ENCODE measurements at places on chromosomes 7 and 10.

DNA sequence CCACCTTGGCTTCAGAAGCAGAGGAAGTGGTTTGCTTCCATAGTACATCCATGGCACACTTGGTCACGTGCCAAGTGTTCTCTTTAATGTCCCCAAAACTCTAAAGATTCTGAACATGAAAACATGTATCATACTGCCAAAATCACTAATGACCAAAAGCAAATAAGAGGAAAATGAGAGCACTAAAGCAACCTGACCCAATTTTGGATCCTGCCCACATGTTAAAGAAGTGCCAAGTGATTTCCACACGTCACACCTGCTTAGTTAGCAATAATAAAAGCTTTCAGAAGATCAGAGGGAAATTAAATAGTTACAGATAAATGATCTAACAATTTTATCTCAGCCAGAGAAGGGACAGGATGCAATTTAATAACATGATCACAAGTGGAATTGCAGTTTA is 1170.0 kb downstream of the XPNPEP1 start:
- no peak for DNase-seq

DNA sequence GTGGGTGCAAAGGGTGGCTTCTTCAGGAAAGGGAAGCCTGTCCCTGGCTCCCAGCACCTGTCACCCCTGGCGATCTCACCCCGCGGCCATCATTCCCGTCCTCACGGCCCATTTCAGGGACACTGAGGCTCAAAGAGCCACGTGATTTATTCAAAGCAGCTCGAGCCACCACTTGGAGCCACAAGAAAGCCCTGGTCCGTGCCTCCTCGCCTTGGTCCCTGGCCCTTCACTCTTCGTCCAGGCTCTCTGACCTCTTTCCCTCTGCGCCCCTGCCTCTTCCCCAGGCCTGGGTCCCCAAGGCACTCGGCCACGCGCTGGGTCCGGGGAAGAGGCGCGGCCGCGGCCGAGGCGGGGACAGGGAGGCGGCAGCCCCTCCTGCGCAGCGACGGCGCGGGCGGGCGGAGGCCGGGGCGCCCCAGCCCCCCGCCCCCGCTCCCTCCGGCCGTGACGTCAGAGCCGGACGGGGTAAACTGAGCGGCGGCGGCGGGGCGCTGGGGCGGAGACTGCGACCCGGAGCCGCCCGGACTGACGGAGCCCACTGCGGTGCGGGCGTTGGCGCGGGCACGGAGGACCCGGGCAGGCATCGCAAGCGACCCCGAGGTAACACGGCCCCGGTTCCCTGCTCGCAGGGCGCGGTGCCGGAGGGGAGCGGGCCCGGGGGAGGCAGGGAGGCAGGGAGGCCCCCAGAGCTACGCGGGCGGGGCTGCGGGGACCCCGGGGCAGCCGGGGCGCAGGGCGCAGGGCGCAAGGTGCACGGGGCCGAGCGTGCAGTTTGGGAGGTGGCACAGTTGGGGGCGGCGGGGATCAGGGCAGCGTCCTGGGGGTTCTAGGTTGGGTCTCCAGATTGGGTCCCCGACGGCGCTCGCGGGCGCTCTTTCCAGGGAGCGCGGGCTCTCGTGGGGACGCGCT is at the start of gene SLC18A2:
SLC18A2 (plus strand) TSS at position 494 of the 909 bp plus-strand sequence. CDS start 580 bp downstream, outside the sequence.
- no peak for DNase-seq

- DNase-seq: no peak
These were observed 189.7 kb downstream of the ZNF248 start for GRCh38 chr10:37667736-37668135.

- DNase-seq: no peak
These were observed 56.4 kb upstream of the PLPP4 start for GRCh38 chr10:120400601-120401000.

DNA sequence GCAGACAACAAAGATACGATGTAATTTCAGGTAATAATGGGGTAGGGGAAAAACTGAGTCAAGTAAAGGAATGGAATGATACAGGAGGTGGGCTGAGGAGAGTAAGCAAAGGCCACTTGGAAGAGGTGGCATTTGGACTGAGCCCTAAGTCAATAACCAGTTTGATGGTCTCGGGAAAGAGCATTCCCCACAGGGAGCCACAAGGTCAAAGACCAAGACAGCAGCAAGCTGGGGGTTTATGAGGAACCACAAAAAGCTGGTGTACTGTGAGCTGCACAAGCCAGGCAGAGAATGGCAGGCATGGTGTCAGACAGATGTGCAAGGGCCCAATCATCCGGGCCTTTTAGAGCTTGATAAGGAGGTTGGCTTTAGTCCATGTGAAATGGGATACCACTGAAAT is 98.7 kb downstream of the NOC3L start:
- DNase-seq: no peak

- DNase-seq: no peak
These were observed 596.0 kb upstream of the MGMT start for GRCh38 chr10:128870830-128871597.

DNA sequence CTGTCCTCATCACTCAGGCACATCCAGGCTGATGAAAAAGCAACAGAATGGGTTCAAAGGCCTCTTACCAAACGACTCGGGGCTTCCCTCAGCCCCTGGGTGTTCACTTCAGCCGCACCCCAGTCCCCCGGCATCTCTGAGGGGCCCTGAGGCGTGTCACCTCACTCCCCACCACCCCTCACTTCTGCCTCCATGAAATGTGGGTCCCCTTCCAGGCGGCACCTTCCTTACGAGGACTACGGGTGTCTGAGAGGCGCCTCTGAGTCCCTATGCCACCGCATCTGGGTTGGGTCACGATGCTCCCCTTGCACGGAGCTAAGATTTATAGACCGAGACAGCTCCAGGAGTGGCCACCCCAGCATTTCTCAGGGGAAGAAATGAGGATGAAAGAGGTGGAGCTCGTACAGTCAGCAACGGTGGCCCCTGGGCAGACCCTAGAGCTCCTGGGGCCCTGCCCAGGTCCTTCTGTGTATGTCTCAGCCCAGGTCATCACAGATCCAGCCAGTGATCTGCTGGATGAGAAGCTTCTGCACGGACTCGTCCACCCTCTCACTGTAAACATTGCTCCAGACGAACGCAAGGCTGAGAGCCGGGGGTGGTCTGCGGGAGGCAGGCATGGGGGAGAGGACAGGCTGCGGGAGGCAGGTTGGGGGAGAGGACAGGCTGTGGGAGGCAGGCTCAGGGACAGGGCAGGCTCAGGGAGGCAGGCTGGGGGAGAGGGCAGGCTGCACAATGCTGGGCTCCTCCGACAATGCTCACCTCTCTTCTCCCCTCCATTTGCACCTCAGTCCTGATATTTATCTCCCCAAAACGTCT is 408.2 kb downstream of the DNAJB6 start:
- no peak for DNase-seq

GRCh38 chr7:12670000-12670729 is 17.3 kb upstream of the ARL4A start:
- DNase-seq: no peak

GRCh38 chr10:129882291-129883010 is 81.6 kb downstream of the EBF3 start:
- no peak for DNase-seq

DNA sequence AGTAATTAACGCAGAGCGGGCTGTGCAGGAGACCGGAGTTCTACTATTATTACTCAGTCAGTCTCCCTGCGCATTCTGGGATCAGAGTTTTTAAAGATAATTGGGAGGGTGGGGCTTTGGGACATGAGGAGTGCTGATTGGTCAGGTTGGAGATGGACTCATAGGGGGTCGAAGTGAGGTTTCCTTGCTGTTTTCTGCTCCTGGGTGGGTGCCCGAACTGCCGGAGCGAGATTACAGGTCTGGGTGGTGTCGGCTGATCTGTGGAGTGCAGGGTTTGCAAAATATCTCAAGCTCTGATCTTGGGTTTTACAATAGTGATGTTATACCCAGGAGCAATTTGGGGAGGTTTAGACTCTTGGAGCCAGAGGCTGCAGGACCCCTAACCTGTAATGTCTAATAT is 3.9 kb upstream of the LRRC27 start:
- no peak for DNase-seq

DNA sequence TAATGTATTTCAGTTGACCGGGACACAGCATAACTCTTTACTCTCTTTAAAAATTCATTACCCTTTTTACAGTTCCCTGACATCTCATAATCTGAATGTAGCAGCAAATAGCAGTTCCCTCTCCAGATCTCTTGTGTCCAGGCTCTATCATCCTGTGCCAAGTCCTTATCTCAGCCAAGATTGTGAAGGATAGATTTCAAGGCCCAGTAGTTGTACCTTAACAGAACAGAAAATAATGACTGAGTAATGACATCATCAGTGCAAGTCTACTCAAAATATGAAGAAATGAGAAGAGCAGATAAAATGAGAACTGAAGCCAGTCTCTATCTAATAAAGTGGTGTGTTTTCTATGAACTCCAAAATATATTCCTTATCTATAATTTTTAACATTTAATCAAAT is 92.6 kb downstream of the TFEC start:
- no peak for DNase-seq

DNA sequence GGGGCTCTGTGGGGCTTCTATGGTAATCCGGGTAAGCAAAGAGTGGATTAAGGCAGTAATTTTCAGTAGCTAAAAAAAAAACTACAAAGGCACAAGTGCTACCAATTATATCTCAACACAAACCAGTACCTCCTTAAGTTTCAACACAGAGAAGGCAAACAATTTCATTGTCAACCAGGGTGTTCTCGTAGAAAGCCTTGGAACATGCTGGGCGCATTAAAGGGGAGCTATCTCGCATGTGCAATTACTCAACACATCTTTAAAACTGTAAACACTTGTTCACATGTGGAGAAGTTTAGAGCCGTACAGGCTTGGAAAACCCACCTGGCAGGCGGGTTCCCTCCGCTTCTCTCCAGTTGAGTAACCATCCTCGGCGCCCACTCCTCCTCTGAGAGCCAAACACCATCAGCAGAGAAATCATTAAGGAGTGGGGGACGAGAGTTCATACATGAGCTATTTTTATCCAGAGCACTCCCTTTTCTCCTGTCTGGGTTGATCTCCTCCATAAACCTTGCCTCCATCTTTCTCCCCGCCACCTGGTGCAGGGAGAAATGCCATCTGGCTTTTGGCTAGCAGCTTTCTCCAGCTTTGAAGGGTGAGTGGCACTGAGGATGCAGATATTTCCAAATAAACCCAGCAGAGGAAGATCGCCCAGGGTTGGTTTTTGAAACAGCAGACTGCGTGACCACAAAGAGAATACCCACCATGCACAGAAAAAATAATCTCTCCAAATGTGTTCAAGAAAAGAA is 287.1 kb downstream of the WDR11 start:
- no peak for DNase-seq

GRCh38 chr7:154919344-154920225 is 83.3 kb downstream of the PAXIP1 start:
- no peak for DNase-seq

GRCh38 chr10:78528749-78529204 is 495.1 kb downstream of the RPS24 start:
- DNase-seq: no peak

GRCh38 chr10:31584098-31584631 is 265.1 kb downstream of the ZEB1 start:
- no peak for DNase-seq

- no peak for DNase-seq
These were observed 99.1 kb upstream of the CACNA2D1 start for GRCh38 chr7:82542665-82543064.

GRCh38 chr7:53466371-53466770 is 430.9 kb downstream of the POM121L12 start:
- DNase-seq: no peak

GRCh38 chr7:143003393-143004051 is 23.4 kb downstream of the OR9A2 start:
- no peak for DNase-seq

GRCh38 chr10:9362721-9363120 is 1308.2 kb downstream of the GATA3 start:
- DNase-seq: no peak

DNA sequence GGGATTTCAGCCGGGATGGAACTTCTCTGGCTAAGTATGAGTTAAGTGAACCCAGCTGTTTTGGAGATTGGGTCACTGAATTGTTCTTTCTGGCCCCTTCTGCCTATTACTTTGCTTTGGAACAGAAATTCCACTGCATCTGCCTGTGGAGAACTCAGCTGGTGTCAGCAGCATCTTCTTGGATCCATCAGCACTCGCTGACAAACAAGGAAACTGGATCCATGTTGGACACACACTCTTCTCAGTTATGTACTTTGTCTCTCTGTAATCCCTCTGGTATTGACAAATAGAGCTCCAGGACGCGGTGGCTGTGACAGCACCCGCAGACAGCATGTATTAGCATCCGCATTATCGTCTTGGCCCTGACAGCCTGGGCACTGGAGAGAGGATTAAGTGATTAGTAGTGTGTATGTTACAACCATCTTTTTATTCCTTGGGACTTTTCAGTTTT is 73.0 kb upstream of the BMPER start:
- no peak for DNase-seq

- DNase-seq: no peak
These were observed 292.9 kb downstream of the LHFPL3 start for GRCh38 chr7:104621321-104621720.

- no peak for DNase-seq
These were observed 160.7 kb upstream of the ZNF32 start for GRCh38 chr10:43809211-43809930.

DNA sequence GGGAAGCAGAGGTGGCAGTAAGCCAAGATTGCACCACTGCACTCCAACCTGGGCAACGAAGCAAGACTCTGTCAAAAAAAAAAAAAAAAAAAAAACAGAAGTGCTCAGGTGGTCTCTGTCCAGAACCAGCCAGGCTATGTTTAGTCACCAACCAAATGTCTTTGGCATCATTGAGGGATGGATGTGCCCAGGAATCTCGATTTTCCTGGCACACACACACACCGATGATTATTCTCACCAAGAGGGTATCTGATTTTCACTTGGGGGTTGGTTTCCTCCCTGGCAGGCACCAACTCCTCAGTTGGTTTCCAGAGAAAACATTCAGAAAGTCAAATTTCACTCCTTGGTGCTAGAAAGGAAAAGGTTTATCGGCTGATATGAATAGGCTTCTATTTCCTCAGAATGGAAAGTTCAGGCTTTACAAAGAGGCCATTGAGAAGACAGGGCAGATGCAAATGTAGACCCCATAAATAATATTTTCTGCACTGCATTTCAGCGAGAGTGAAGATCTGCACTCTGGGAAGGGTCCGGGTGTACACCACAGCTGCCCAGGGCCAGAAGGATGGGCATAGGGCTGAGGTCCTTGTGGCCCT is 154.8 kb downstream of the TNS3 start:
- DNase-seq: no peak

DNA sequence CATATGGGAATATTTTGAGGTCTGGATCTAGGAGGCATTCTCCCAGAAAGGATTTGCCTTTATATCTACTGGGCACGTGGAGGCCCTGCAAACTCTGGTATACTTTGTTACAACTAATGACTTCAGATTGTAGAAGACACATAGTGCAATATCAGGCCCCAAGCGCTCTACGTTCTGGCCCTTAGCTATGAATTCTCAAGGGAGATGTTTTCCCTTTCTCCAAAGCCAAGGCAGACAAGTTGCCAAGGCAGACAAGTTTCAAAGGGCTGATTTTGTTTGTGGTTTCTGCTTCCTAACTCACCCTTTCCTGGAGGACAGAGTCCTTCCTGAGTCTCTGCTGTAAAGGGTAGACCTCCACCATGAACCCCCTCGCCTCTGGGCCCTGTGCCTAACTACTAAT is 99.4 kb upstream of the CTTNBP2 start:
- DNase-seq: no peak

GRCh38 chr7:128135159-128135514 is 103.9 kb upstream of the LRRC4 start:
- DNase-seq: no peak

All from stimulated activated CD8-positive, alpha-beta memory T cell treated with anti-CD3 and anti-CD28 coated beads, Interleukin-7, amount 100 ng/mL, for 1 hour (primary cell).